Mammary epithelial cell (primary cell): ENCODE measurements at places on chromosomes 4 and X. TPM values are rescaled to one million over a fixed set of nuclear protein-coding genes. Genes with fewer than 3 reads are reported as not detected.

GRCh38 chr4:46386570-46386969 is 3.4 kb downstream of the GABRA2 start:
- no peak for DNase-seq

DNA sequence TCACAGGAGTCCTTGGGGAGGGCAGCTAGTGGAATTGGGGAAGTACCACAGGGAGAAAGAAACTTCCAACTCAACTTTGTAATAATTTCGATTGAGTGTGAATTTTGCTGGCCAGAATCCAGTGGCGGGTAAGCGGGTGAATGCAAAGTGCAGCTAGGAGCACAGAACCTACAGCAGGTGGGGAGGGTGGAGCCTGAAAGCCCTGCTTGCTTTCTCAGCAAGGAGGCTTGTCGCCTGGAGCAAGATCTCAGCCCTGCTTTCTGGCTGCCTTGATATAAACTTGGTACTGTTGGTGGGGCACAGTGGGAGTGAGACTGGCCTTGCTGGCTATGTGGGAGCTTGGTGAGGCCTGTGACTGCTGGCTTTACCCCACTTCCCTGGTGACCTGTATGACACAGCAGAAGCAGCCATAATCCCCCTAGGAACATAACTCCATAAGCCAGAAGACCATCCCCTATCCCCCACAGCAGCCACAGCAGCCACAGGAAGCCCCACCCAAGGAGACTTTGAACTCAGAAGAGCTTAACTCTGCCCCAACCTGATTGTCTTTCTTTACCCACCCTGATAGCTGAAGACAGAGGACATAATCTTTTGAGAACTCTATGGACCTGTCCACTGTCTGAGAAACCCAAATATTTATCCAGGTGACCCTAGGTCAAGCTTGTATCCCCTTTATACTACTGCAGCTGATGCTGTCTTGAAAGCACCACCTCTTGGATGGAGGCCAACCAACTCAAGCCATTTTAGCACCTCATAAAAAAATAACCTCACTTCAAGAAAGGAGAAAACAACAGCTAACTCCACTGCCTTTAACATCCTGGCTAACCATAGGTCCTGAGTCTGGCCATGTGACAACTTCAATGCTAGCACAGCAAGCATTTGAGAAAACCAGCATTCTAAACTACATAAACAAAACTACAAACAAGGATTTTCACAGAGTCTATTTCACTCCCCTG is 87.2 kb upstream of the PDE5A start:
- DNase-seq = no peak

DNA sequence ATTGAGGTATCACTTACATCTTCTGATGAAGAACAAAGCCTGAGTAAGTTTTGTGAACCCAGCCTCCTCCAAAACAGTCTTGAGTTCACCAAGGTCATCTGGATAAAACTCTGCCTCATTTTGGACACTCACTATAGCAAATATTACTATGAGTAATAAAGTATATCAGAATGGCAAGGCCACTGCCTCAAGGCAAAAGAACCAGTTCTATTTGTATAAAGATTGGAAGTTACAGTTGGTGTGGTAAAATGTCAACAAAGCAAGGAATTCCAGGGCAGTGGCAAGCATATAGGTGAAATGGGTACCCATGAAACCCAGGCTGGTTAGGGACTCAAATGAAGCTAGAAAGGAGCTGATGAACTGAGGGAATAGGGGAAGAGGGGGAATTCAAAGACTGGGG is 2.4 kb upstream of the ARHGEF6 start:
- DNase-seq = no peak

- DNase-seq = no peak
Measured at GRCh38 chr4:181688872-181689271, 554.3 kb upstream of the TENM3 start.

SSX3 gene
- total RNA-seq = not detected in 2 replicates

DNA sequence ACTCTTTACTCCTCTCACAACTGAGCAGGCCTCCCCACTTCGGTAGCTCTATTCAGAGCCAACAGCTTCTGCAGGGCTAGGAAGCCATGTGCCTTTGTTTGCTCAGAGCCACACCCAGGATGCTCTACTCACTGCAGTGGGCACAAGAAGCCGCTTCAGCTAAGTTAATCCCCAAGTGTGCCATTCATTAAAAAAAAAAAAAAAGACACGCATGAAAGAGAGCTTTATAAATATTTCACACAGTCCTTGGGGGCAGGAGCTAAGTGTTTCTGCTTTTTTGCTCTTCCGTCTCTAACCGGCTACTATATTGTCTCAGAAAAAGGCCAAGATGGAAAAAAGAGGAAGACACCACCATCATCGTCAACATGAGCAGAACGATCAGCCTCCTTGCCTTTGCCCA is 8.1 kb downstream of the CRMP1 start:
- DNase-seq = no peak

PDGFC gene
- 32.2 and 48.9 TPM in 2 replicates for total RNA-seq

ARHGAP6 gene
- total RNA-seq = not detected

DNA sequence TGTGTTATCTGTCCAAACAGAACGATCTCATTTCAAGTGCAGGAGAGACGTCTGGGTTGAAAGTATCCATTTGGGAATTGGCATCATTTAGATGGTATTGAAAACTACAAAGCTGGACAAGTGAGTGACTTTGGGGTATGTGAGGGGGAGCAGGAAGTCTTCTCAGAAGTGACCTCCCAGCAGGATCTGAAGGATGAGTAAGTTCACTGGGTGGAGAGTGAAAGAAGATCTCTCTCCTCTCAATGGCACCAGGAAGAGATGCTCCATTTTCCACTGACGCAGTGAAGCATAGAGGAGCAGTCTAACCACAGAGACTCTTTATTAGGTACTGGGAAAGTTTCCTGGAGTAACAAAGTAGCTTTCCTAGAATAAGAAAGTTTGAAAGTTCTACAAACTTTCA is 161.0 kb downstream of the CPE start:
- DNase-seq = no peak

- DNase-seq = no peak
Measured at GRCh38 chrX:138704101-138704500, 7.4 kb downstream of the FGF13 start.

- no peak for DNase-seq
Measured at GRCh38 chrX:81205551-81205950, 3.6 kb downstream of the SH3BGRL start.

GRCh38 chrX:144801786-144802185 is 445.5 kb upstream of the SPANXN1 start:
- DNase-seq = peak; percentile 79

ART3 gene
- not detected for total RNA-seq

- DNase-seq = no peak
Measured at GRCh38 chr4:24856586-24856985, 56.3 kb downstream of the CCDC149 start.

GRCh38 chrX:68490644-68491043 is 8.2 kb upstream of the YIPF6 start:
- DNase-seq = peak; percentile 30

GRCh38 chr4:33334416-33334815 is 2614.2 kb downstream of the PCDH7 start:
- DNase-seq = no peak

UBE2K gene
- total RNA-seq = 23.3 TPM

DNA sequence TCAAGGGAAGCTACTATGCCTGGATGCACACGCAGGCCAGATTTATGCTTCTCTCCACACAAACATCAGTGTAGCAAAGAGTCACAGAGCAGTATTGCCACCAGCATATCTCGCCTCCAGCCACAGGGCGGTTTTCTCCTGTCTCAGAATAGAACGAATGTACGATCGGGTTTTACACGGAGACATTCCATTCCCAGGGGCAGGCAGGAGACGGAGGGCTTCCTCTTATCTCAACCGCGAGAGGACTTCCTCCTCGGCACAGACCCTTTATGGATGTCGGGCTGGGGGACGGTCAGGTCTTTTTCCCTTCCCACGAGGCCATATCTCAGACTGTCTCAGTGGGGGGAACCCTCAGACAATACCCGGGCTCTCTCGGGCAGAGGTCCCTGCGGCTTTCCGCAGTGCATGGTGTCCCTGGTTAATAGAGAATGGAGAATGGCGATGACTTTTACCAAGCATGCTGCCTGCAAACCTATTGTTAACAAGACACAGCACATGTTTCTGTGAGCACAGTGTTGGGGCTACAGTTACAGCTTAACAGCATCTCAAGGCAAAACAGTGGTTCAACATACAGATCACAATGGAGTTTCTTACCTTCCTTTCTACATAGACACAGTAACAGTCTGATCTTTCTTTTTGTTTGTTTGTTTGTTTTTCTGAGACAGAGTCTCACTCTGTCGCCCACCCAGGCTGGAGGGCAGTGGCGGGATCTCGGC is 24.1 kb downstream of the CSF2RA start:
- no peak for DNase-seq

GRCh38 chrX:83469551-83469950 is 38.5 kb upstream of the POU3F4 start:
- DNase-seq = peak; percentile 6

DNA sequence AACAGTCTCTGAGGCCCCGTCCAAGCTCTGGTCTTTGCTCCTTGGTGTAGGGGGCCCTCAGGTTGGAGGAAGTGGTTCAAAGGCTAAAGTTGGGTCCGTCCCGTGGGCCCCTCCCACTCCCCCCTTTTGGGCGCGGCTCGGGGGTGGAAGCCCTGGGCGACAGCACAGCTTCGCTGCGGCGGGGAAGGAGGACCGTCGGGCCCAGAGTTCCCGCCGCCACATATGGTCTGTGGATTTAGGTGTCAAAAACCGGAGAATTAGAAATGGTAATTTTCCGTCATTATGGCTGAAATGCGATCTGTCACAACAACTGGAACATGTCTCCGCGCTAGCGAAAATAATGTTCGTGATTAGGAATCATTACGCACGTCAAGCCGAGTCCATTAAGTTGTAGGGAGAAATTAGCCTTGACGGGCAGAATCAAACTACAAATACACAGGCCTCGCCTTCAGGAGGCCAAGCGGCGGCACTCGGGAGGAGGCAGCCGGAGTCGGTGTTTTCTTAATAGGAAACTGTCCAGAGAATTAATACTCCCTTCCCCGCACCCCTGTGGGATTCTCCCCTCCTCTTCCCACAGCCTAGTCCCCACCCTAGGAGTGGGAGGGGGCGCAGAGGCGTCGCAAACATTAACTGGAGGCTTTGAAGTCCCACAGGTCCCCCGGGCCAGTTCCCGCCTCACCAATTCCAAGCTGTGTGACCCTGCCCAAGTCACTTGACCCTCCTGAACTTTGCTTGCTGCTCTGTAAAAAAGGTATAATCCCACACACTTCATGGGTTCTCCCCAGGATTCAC is 15.0 kb downstream of the NKX3-2 start:
- DNase-seq = no peak

- peak; percentile 23 for DNase-seq
Measured at GRCh38 chr4:37392521-37393255, 148.1 kb downstream of the NWD2 start.

- DNase-seq = no peak
Measured at GRCh38 chrX:30830326-30830943, 58.6 kb downstream of the TAB3 start.

GYPE gene
- total RNA-seq = not detected in 2 replicates

DNA sequence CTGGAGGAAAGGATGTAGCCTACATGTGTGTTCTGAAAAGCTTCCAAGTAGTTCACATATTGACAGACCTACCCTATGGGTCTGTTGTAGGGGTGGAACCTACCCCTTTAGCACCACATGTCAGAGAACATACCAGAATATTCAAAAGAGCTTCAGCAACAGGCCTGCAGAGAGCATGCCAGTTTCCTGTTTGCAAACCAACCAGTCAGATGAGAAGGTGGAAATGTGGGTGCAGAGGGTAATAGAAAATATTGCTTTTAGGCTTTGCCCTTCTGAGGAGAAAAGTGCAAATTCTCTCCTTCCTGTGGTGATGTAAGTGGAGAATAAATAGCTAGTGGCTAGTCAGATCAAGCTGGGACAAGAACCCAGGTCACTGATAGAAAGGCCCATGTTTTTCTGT is 16.4 kb downstream of the INTS6L start:
- DNase-seq = no peak

ARHGAP4 gene
- 2.3 TPM for total RNA-seq

DNA sequence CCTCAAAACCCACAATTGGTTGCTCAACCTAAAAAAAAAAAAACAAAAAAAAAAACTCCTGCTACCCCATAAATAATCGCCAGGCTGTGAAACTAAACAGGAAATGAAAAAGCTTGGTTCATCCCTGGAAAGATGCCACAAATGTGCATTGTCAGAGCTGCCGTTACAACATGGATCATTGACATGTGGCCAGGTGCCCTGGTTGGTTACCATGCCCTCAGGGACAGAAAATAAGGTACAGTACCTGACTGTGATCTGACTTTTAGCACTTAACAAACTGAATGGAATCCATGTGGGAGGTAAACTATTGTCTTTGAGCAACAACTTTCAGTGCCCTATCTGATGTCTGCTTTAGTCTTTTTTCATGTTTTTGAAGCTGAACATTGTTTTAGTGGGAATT is 118.0 kb upstream of the RPL34 start:
- DNase-seq = peak; percentile 76

EOLA1 gene
- total RNA-seq = 10.7 and 13.2 TPM in 2 replicates

GRCh38 chrX:38636949-38637819 is 75.8 kb downstream of the TSPAN7 start:
- DNase-seq = no peak

MGAT4D gene
- not detected for total RNA-seq

DNA sequence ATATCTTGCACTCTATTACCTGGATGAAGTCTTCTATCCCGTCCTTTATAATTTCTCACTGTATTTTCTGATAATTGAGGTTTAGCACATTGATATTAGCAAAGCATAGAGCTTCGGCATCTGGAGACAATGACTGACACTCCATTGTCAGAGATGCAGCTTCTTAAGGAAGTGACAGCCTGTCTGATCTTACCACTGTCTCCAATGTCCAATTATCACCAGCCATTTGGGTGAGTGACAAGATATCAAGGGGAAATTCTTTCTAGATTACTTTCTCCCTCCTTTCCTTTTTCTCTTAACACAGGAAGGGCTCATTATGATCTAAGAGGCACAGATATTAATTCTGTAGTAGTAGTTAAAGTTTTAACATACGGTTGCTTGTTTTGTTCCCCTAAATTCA is 86.4 kb downstream of the LDB2 start:
- DNase-seq = no peak

DNA sequence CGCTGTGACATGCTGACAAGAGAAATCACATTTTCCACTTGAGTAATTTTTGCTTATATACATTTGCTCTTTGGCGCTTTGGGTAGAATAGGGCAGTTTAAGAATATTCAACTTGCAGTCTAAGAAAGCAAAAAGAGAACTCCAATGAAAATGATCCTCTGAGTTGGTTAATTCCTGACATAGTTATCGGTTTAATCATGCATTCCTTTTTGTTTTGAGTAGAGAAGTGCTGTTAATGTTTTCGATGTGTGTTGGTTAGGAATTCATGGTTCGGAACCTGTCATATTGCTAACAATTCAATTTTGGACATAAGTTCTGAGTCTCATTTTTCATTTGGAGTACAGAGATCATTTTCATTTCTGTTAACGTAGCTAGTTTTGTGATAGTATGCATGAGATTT is 700.6 kb upstream of the PITX2 start:
- no peak for DNase-seq

DNA sequence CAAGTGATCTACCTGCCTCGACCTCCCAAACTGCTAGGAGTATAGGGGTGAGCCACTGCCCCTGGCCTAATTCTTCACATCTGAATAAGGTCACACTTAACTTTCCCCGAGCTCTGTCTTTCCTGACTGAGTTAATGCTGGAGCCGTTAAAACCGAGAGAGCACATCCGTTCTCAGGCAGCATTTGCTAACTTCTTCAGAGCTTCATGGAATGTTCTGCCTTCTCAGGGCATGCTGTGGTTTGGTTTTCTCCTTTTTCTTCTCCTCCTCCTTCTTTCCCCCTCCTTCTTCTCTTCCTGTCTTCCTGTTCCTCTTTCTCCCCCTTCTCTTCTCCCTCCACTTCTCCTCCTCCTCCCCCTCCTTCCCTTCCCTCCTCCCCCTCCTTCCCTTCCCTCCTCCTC is 119.9 kb downstream of the ASMT start:
- DNase-seq = no peak

GRCh38 chr4:791898-792625 is 33.9 kb downstream of the CPLX1 start:
- DNase-seq = no peak

SPANXN3 gene
- not detected for total RNA-seq
